NCI-H1694 treated with DMSO at 0.1 percent for 48 hours (cell line): ENCODE measurements at places on chromosomes 1 and 21.
A peak's percentile ranks its signal among the peaks of the same experiment; 100 is the strongest.

DNA sequence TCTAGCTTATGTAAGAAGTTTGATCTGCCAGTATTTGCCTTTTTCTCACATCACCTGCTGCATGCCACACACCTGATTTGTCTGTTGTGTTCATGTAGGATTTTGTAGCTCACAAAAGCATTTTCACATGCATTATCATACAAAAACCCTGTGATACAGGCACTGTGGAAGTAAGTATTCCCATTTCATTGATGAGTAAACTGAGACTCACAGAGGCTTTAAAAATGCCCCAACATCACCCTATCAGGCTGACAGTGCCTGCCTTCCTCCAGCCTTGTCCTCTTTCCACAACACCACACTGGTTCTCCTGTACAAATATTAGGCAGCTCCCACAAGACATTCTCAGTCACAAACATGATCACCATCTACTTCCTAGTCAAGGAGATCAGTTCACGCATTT is 85.9 kb upstream of the UBE2U start:
- no peak for DNase-seq

GRCh38 chr1:98384461-98385141 is 276.9 kb upstream of the SNX7 start:
- peak; percentile 52 for DNase-seq

DNA sequence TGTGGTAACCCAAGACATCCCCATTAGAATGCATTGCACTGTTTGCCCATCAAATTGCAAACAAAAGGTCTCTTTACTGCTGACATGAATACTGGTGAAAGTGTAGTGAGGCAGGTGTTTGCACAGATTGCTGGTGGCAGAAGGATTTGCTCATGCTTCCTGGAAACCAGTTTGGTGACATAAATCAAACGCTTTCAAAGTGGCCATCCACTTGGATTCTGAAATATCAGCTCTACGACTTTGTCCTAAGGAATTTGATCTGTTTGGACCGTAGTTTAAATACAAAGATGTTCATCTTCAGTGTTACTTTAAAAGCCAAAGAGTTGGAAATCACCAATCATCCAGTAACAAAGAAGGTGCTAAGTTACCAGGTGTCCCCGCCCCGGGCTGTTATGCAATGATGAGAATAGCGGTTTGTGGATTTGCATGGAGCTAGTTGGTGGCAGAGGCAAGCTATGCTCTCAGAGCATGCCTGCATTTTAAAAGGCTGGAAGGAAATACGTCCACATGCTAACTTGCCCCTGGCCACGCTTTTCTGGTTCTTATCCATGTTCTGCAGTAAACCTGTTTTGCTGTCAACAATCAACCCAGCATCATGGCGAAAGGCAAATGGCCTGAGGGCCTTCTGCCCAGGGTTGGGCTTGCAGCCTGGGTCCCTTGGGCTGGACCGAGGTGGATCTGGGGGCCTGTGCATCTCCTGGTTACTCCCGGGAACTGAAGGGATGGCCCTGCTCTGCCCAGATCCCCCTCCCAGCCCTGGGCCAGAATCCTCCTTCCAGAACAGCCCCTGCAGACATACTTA is 49.2 kb downstream of the UMODL1 start:
- DNase-seq = peak; percentile 26

- DNase-seq = no peak
Observed at GRCh38 chr1:184840596-184840995, 85.9 kb upstream of the EDEM3 start.

- no peak for DNase-seq
Observed at GRCh38 chr1:44300852-44301251, 54.2 kb downstream of the ERI3 start.

- peak; percentile 45 for DNase-seq
Observed at GRCh38 chr1:164617377-164618201, 58.6 kb downstream of the PBX1 start.

DNA sequence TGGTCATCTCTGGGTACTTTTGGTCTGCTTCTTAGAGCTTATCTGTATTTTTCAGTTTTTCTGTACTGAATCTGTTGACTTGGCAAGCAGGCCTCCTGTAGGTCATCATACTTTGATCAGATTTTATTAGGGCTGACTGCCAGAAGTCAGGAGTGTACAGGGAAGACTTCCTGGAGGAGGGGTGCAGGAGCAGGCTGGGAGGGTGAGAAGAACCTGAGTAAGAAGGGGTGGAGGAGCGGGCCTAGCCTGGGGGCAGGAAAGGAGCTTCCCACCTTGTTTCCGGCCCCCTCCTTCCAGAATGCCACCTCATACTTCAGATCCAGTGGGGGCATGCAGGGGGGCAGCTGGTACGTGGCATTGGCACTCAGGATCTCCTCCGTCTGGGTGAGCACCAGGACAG is 18.3 kb upstream of the IL22RA1 start:
- no peak for DNase-seq

- DNase-seq = no peak
Observed at GRCh38 chr1:206558794-206559671, 51.7 kb downstream of the RASSF5 start.

- DNase-seq = no peak
Observed at GRCh38 chr1:34978921-34979320, 6.2 kb downstream of the TMEM35B start.

- no peak for DNase-seq
Observed at GRCh38 chr1:193105821-193106177, 585 bp upstream of the GLRX2 start.

- DNase-seq = no peak
Observed at GRCh38 chr1:162475539-162476185, 22.0 kb upstream of the UHMK1 start.

DNA sequence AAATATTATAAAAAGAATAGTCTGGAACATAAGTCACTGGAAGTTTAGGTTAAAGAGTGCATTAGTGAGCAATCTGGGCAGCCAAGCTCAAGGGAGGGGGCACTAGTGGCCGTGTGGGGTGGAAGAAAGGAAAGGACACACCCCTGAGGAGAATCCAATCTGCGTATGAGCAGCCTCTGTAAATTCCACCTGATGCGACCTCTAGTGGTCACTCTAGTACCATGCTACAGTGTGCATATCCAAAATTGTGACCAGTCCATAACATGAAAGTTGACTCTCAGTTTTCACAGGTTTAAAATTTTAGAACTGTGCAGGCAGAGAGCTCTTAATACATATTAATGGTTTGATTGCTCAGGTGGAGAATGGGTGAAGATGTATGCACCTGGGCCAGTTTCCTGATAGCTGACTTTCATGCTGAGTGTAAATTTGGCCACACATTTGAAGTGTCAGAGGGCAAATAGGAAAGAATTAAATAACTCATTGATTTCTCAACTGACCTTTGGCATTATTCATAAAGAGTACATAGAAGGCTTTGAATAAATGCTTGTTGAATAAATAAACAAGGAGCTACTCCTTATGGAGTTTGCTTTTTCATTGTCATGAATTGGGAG is 105.9 kb upstream of the C21orf91 start:
- DNase-seq = peak; percentile 62

DNA sequence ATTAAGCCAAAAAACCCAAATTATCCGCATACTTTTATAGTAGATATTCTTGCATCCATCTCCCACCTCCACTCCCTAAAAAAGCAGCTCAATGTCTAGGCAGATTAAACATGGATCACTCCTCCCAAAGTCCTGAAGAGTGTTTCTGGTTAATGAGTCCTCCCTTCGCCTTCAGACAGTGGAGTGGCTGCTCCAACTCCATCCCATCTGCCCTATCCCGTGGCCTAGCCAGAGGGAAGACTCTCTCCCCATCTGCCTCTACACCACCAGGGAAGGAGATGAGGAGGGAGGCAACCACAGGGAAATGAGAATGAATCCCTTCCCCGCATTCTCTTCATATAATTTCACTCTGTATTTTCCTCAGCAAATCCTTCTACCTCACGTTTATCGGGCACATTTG is 103.8 kb downstream of the SLC45A1 start:
- peak; percentile 13 for DNase-seq

DNA sequence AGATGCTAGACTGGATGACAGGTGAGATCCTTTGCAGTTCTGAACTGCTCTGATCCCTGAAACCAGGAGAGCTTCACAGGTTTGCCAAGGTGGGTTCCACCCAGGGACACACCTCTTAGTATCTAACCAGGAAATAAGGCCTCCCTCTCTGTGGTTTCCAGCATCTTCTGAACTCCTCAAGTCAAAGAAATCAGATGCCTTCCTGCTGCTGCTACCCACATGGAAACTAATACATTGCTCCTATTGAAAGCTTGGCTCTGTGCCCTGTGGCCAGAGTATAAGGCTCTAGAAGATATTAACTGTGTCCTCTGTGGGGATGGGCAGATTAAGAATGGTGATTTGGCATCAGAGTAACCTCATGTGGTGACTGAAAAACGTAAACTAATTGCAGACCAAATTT is 75.0 kb upstream of the MRPS6 start:
- DNase-seq = no peak

- DNase-seq = no peak
Observed at GRCh38 chr1:227170361-227171166, 147.7 kb downstream of the CDC42BPA start.

DNA sequence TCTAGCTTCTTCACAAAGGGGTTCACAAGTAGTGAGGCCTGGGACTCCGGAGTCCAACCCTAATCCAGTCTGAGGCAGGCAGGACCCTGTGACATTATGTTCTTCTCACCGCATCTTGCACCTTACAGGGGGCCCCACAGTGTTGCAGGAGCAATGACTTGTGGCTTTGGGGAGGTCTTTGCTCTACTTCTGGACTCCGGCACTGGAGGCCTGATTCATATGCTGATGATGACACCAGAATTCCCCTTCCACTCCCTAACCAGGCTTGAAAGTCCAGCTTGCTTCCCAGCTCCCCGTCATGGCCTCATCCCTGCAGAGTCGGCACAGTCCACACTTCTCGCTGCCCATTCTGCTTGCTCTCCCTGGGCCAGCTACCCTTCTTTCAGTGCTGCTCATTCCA is 96.3 kb upstream of the SLC44A3 start:
- no peak for DNase-seq

DNA sequence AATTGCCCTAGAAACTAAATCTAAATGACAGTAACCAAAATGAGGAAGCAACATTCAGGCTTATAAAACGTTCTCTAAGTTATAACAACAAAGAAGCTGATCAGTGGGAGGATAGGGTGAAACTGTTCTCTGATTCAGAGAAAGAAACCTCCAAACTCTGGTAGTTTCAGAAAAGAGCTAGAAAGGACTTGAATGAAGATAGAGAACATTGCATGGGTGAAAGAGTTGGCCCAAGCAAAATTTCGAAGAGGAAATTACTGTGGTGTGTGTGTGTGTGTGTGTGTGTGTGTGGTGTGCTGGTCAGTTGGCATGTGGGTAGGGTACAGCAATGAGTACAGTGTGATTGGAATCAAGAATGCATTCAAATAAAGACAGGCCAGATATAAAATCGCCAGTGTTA is 16.5 kb upstream of the SPAG17 start:
- no peak for DNase-seq

DNA sequence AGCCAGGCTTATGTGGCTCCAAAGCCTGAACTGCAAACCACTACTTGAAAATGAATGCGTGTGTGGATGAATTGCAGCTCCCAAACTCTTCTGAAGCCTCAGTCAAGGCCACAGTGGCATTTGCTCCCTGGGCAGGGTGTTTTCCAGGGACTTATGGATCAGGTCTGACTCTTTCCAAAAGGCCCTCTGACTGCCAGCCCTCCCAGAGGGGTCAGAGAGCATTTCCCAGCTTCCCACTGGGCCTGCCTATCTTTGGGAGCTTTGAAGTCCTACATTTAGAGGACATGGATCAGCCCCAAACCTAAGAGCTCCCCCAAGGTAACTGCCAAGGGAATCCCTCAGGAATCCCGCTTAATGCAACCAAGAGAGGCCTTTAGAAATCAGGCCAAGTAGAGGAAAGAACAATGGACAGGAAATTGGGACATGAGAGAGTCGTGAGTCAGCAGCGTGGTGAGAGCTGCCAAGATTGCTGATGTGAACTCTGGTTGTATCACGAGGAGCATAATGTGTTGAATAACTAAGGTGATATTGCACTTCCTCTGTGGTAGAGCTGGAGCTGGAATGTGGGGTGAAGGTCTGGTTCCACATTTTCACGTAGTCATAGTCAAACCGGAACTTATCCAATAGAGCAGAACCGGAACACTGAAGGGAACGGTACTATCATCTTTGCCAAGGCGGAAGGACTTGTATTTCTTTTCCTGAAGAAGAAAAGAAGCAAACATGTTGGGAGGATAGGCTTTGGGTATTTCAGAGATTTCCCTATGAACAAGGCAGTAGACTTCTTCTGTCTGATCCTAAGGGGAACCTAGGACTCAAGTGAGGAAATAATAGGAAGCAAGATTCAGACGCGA is 99.4 kb upstream of the JUN start:
- DNase-seq = no peak

GRCh38 chr1:93442008-93442666 is 5.8 kb upstream of the FNBP1L start:
- DNase-seq = no peak

- DNase-seq = no peak
Observed at GRCh38 chr1:167663002-167663772, 33.2 kb downstream of the RCSD1 start.

DNA sequence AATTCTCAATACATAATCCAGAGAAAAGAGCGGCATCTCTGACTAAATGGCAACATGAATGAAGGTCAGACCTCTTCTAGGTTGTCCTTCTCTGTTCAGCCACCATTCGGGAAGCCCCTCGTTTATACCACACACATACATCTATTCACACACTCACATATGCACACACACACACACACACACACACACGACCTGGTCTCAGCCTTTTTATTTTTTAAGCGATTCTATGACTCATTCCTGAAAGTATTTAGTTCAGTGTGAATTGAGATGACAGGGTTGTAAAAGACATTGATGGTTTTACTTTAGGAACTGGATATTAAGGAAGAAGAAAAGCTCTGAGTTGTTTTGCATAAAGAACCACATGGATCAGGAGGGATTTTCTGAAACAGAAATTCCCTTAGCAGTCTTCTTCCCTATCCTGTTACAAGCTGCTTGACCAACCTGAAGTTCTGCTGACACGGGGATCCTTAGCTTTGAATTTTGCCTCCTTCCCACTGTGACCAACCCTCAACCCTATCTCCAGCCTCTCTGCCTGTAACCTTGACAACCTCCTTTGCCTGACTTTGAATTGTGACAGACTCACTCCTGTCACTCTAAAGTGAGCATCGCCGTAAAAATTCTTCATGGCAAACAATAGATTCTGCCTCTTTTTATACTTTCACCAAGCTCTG is 383.1 kb upstream of the ESRRG start:
- no peak for DNase-seq

GRCh38 chr1:64176659-64177058 is 26.8 kb upstream of the UBE2U start:
- DNase-seq = no peak
